ENCODE measurements at places on chromosomes 7 and 10. TPM values are rescaled to one million over a fixed set of nuclear protein-coding genes. Genes with fewer than 3 reads are reported as not detected.

Gene ITIH5
- 0.05 TPM for polyA plus RNA-seq

Gene AKR1D1
- not detected for polyA plus RNA-seq

Gene GRID2IP
- polyA plus RNA-seq = 0.03 TPM

Gene CAV1
- 547 TPM for polyA plus RNA-seq

DNA sequence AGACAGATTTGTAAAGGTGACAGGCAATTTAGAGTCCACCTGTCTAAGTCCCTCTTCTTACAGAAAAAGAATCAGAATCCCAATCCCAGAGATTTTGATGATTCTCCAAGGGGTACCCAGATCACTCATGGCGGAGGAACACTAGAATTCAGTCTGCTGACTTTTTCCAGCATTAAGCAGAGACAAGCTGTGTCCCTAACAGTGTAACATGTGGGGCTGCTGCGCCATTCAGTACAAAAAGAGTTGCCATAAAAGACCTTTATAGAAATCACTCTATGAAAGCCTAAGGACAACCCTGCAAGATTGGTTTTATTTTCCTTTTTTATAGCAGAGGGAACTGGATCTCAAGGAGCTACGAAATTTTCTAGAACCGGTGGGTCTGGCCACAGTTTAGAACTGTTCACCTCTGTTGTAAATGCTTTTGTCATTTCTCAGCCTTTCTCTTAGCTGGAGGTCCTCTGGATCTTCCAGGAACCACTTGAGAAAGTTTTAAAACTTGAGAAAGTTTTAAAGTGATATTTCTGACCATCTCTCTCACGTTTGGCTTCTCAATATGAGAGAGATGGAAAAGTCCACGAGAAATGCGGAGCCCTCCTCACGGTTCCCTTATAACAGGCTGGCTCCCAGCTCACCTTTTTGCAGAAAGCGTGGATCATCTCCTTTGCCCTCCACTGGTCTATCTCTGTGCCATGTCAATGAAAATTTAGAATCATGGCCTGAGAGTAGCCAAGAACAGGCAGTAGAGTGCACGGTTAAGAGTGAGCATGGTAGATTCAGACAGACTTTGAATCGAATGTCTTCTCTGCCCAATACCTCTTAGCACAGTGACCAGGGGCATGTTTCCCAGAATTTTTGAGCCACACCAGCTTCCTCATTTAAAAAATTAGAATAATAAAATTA lies 826 bp downstream of the GIMAP7 start:
- DNase-seq = no peak

DNA sequence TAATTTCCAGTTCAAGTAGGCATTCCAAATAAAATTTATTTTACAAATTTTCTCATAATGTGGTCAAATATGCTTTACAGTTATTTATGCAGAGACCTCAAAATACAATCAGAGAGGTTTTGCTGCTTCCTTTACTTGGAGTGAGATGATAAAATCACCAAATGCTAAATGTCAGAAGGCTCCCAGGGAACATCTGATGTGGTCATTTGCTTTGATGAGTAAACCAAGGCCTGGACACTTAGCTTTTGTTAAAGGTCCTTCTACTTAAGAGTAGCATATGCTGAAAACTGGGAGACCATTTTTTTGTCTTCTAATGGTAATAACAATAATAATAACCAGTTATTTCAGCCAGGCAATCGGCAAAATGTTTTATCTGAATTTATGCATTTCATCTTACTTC lies 60.6 kb upstream of the AKR1E2 start:
- no peak for DNase-seq

- no peak for DNase-seq
Measured at GRCh38 chr10:116730464-116731260, 11.7 kb downstream of the HSPA12A start.

GRCh38 chr10:131577178-131577555 lies 265.6 kb upstream of the TCERG1L start:
- no peak for DNase-seq

GRCh38 chr10:12448729-12449391 lies 99.5 kb downstream of the CAMK1D start:
- peak; percentile 75 for DNase-seq

DNA sequence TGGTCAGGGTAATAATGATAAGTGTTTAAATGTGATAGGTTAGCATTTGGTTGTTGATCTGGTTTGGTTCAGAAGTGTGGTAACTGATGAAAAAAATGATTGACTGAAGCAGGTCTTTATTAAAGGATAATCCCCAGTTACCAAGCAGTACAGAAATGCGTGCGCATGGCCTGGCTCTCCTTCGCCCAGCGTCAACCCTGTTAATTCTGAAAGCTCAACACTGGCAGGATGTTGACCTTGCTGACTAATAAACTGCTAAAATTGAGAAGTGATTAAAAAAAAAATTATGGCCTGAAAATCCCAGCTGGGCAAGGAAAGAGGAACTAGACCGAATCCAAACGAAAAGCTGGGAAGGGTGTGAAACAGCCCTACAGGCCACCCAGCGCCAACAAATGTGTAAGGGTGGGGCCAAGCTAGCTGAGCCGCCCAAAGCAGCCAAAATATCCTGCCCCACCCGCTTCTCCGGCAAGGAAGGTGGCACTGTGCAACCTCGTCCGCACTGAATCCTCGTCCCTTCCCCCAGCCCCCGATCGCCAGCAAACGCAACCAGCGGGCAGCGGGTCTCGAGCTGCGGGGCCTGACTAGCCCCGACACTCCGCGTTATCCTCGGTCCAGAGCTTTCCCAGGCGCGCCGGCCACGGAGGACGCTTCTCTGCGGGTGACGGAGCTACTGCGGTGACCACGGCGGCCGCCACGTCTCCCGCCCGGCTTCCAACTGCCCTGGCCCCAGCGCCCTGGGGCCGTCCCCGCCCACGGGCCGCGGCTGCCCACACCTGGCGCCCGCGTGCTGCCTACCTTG lies 561 bp downstream of the SHTN1 start:
- DNase-seq = peak; percentile 82

GRCh38 chr7:34939175-34939574 lies 98.1 kb downstream of the DPY19L1 start:
- DNase-seq = peak; percentile 60

- no peak for DNase-seq
Measured at GRCh38 chr7:91397612-91398011, 133.4 kb downstream of the FZD1 start.

DNA sequence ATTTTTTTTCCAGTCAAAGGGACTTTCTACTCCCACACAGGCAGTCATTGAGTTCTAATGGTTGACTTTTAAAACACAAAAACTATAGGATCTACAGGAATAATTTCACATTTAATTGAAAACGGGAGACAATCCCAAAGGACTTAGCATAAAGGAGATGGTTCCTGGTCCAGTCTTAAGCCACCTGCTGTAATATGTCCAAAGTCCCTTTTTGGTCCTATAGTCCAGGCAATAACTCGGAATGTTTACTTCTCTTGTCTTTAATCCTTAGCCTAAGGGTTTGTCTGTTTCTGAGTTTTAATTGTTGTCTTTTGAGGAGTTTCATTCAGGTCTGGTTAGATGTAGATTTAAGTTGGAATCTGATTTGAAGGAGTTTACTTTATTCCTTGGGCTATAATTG lies 184.9 kb downstream of the BAMBI start:
- DNase-seq = no peak
